Activated naive CD4-positive, alpha-beta T cell (primary cell): ENCODE measurements at places on chromosomes 6 and 20.

DNA sequence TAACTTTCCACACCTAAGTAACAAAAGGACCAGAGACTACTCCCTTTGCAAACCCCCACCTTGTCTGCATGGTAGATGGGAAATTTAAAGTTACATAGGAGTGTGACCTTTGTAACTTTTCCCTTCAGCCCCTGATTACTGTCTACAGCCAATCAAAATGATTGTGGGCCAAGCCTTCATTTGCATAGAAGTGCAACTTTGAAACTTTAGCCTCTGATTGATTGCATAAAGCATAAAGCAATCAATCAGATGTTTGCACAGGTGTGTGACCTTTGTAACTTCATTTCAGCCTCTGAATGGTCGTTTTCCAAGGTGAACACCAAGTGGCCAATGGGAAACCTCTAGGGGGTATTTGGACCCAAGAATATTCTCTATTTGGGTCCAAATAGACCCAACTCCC, 46.1 kb downstream of the PRKN start:
- no peak for DNase-seq

- no peak for DNase-seq
These were observed 239.6 kb upstream of the DEFB112 start for GRCh38 chr6:50289366-50289765.

- no peak for DNase-seq
These were observed 20.8 kb downstream of the KATNA1 start for GRCh38 chr6:149627672-149628071.

- DNase-seq: no peak
These were observed 43.2 kb upstream of the TXNDC5 start for GRCh38 chr6:7953753-7954152.

DNA sequence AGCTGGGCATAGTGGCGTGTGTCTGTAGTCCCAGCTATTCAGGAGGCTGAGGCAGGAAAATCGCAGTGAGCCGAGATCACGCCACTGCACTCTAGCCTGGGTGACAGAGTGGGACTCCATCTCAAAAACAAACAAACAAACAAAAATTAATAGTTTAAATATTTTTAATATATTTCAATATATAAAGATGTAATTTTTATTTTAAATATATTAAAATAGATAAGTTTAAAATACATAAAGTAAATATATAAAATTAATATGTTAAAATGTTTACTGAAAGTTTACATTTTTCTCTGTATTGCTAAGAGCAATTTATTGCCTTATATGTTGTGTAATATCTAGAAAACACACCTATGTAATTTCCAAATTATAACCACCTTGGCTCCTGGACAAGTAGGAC, 44.7 kb upstream of the ESR1 start:
- no peak for DNase-seq

GRCh38 chr20:2449386-2449785, 21.2 kb downstream of the SNRPB start:
- DNase-seq: no peak
